Heart right ventricle (tissue), 16 donors: ENCODE measurements at places on chromosomes 3 and 15. TPM values are rescaled to one million over a fixed set of nuclear protein-coding genes. Genes with fewer than 3 reads are reported as not detected.

OR5K2 gene
- not detected for total RNA-seq

CFAP91 gene
- 0.45 TPM for total RNA-seq

PLSCR4 gene
- 13.2 TPM for total RNA-seq

TGM4 gene
- not detected for total RNA-seq

DNASE1L3 gene
- total RNA-seq: 1.2 TPM

ZNF860 gene
- total RNA-seq: 0.19 TPM

KNG1 gene
- total RNA-seq: 0.92 TPM

GASK1A gene
- 0.77 TPM for total RNA-seq

POLR2M gene
- 62.2 TPM for total RNA-seq

CPEB1 gene
- total RNA-seq: 0.55 TPM

KBTBD13 gene
- 7.3 TPM for total RNA-seq

GPR171 gene
- total RNA-seq: not detected

ITPR1 gene
- 16.7 TPM for total RNA-seq

ZNF710 gene
- 4.2 TPM for total RNA-seq

ARNT2 gene
- total RNA-seq: 6.0 TPM

TMF1 gene
- 21.9 TPM for total RNA-seq

CPA3 gene
- 1.6 TPM for total RNA-seq

ACTC1 gene
- total RNA-seq: 12,698 TPM

FES gene
- 27.7 TPM for total RNA-seq

FEZF2 gene
- not detected for total RNA-seq
